Anterior cingulate cortex (tissue), 58 donors: ENCODE measurements at places on chromosomes 13 and 19.

DNA sequence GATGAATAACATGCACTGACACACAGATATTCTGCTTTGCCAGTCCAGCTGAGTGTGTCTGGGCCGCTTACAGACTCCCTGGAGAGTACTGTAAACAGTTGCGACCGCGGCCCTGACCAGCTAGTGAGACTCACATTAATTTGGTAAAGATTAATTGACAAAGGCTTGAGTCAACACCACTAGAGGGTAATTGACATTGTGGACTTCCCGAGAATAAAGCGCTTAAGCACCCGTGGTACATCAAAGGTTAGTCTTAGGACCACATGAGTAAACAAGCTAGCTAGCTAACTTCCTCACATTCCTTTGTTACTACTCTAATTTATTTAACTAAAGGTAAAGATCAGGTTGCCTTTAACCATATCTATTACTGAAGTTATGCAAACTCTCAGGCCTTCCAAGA is 624.4 kb upstream of the ARGLU1 start:
- no peak for DNase-seq

DNA sequence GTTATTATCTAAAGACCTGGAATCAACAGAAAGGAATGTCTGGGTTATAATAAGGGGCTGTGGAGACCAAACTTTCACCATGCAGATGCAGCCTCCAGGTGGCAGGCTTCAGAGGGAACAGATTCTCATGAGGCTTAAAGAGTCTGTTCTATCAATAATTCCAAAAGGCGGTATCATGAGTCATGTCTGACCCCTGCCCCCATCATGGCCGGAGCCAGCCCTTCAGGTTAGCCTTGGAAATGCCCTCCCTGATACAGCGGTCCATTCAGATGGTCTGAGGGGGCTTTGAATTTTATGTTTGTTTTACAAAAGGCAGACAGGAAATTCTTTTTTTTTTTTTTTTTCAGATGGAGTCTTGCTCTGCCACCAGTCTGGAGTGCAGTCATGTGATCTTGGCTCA is 21.7 kb upstream of the LAMP1 start:
- DNase-seq: no peak

- DNase-seq: no peak
These were observed 871 bp upstream of the CCER2 start for GRCh38 chr19:38912600-38913514.

- no peak for DNase-seq
These were observed 502.3 kb downstream of the KCTD12 start for GRCh38 chr13:76383676-76384461.

GRCh38 chr13:26855071-26855470 is 94.5 kb upstream of the GPR12 start:
- DNase-seq: peak; percentile 71

GRCh38 chr19:20513189-20513904 is 52.2 kb downstream of the ZNF737 start:
- no peak for DNase-seq

DNA sequence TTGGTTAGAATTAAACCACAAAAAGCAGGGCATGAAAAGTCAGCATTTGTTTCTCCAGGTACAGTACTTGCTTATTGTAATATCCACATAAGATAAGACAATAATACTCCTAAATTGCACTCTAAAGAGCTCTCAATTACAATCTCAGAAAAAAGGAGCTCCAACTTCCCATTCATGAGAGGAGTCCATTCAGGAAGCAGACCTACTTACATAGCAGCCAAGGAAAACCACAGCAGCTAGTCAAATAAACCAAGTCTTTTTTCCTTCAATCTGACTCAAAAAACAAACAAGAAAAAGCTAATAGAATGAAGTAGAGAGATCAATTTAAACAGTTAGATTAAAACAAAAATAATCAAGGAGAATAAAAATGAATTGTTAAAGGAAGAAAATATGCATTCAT is 885.2 kb upstream of the SLITRK6 start:
- no peak for DNase-seq

- DNase-seq: no peak
These were observed 231.2 kb downstream of the NHLRC3 start for GRCh38 chr13:39269411-39269810.

DNA sequence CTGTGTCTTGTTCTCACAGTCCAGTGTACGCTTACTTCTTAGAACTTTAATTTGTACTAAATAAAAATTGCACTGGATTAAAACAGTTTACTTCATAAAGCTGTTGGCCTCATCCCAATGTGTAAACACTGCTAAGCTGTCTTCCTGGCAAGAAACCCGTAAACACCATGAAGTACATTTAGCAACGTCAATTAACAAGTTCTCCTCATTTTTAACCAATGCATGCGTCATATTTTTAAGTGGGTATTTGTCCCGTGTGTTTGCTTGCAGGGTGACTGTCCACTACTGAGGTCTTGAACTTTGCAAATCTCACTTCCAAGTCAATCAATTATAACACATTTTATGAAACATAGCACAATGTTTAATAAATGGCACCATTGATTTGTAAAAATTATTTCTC is 28.2 kb downstream of the LAIR2 start:
- no peak for DNase-seq

DNA sequence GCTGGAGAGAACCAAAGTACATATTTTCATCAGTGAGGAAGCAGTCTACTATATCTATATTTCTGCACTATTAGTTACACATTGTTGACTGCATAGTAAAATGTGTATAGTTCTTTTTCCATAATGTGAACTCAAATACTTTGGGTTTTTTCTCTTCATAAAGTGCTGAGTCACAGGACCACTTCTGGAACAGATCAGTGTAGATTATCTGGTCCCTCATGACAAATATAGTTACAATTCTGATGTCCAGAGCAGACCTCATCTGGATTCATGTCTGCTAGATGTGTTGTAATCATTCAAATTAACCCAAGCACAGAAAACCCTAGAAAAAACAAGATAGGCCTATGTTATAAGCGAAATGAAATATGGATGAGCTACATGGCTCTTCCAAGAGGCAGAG is 171.4 kb downstream of the SUCLA2 start:
- DNase-seq: no peak

DNA sequence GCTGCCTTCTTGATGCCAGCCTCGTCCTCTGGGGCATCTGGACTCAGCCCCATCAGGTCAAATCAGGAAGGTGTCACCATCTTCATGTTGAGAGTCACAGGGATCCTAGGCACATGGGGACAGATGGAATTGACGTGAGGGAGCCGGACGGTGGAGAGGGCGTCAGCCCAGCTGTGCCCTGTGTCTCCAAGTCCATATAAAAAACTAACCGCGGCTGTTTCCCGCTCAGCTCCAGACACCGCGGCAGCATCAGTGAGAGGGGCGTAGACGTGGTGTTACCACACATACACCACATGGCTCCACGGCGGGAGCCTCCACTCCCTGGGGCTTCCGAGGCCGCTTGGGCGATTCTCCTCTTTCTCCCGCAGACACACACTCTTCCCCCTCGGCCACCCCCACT is 5.6 kb upstream of the PRR36 start:
- no peak for DNase-seq

DNA sequence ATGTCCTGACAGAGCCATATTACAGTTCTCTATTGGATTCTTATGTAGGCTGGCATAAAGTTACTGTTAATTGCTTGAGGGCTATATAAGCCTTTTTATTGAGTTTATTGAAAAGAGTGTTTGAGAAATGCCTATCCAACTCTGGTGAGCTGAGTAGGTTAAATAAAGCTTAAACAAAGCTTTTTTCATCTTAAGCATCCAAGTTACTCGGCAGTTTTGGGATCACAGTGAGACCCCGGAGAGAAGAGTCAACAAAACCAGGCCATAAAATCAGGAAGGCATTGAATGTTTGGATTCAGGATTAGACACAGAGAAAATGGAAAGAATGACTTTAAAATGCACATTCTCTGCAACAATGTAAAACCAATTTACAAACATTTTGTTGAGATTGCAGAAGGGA is 588.5 kb downstream of the DACH1 start:
- no peak for DNase-seq

DNA sequence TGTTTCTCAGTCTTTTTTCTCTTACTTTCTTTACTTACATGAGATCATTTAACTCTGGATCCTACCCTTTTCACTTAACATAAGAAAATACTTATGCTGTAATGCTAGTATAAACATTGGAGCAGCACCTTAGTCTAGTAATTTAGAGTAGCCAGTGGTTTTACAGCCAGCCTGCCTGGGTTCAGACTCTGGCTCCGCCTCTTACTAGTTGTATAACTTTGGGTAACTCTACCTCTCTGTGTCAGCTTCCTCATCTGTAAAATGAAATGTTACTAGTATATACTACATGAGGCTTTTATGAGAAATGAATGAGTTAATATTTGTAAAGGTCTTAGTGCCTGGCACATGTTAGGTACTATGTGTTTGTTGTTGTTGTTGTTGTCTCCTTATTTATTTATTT is 5.6 kb downstream of the CDADC1 start:
- no peak for DNase-seq

DNA sequence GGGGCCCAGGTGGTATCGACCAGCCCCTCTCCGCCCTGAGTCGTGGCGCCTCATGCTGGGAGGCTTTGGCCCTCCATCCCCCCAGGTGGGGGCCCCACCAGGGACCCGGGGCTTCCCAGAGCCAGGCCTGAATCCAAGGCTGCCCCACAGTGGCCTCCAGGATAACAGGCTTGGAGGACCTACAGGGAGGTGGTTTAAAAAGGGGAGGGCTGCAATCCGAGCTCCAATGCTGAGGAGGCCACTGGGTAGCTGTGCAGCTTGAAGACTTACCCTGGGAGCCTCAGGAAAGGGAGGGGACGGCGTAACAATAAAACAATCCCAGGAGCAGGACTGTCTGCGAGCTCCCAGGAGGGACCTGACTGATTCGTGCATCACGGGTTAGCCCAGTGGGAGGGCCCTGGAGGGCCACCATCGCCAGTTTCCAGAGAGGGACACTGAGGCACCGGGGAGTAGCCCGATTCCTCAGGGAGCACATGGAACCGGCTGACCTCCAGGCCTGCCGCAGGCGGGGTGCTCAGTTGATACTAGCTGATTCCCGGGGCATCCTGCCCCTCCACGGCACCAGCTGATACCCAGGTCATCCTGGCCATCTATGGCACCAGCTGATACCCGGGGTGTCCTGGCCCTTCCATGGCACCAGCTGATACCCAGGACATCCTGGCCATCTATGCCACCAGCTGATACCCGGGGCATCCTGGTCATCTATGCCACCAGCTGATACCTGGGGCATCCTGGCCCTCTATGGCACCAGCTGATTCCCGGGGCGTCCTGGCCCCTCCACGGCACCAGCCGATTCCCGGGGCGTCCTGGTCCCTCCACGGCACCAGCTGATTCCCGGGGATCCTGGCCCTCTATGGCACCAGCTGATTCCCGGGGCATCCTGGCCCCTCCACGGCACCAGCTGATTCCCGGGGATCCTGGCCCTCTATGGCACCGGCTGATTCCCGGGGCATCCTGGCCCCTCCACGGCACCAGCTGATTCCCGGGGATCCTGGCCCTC is 3.7 kb upstream of the C2CD4C start:
- no peak for DNase-seq

DNA sequence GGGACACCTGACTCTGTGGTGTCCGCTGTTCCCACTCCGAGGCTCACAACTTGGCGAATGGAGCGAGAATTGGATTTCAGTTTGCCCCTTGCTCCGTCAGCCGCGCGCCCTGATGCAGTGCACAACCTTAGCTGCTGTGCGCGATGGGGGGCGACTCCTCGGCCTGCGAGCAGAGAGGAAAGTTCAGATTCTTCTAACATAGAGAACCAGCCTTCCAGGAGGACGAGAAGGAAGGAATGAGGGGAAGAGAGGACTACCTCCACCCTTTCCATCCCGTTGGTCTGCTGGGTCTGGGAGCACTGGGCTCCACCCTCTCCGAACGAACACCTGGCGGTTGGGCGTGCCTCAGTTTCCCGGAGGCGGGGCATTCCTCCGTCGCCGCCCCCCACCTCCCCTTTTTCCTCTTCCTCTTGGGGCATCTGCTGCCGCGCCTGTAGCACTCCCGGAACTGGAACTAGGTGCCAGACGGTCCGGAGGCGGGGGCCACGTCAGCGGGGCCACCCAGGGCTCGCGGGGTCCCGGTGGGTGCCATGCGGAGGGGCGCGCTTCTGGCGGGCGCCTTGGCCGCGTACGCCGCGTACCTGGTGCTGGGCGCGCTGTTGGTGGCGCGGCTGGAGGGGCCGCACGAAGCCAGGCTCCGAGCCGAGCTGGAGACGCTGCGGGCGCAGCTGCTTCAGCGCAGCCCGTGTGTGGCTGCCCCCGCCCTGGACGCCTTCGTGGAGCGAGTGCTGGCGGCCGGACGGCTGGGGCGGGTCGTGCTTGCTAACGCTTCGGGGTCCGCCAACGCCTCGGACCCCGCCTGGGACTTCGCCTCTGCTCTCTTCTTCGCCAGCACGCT is at the start of gene KCNK6:
TSS of gene KCNK6 (plus strand) at position 425 of the 838 bp plus-strand sequence. CDS start at position 531, 106 bp downstream.
- DNase-seq: peak; percentile 21

DNA sequence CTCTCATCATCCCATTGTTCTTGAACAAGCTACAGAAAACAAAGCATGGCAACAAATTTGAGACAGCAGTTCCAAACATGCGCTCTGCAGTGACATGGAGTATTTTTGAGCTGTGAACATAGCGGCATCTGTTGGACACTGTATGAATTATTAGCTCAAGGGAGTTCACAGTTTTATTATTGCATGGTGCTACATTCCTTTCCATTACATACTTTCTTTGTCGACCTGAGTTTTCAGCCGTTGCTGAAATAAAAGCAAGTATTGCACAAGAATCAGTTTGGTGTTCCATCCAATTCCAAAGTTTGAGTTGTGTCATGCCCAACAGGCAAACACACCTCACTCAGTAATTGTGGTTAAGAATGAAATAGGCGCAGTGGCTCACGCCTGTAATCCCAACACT is 30.1 kb upstream of the METTL21C start:
- DNase-seq: no peak

GRCh38 chr13:30340331-30341250 is 33.2 kb upstream of the KATNAL1 start:
- DNase-seq: peak; percentile 18

- no peak for DNase-seq
These were observed 342 bp upstream of the SIGLEC10 start for GRCh38 chr19:51417810-51418157.

- DNase-seq: no peak
These were observed 24.4 kb upstream of the LDLR start for GRCh38 chr19:11064831-11065303.

GRCh38 chr13:110913322-110914080 is 1.4 kb downstream of the ANKRD10 start:
- no peak for DNase-seq

GRCh38 chr19:4971424-4971793 is 2.5 kb downstream of the KDM4B start:
- no peak for DNase-seq

GRCh38 chr19:39372941-39373340 is 18.0 kb downstream of the PAF1 start:
- no peak for DNase-seq

DNA sequence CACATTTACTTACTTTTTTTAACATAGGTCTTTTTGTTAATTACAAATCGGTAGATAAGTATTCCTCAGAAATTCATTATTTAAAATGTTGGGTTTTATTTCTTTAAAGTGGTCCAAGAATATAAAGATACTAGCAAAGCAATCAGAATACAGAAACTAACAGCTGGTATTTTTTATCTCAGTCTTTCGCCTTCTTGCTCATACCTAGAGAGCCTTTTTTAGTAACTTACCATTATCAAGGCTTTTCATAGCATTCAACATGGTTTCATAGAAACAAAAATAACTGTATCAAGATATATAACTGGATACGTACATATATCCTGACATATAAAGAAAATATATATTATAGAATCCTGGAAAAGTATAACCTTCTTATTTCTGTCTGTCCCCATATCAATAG is 227.8 kb upstream of the MIR17HG start:
- DNase-seq: no peak

- DNase-seq: no peak
These were observed 20.0 kb downstream of the ACP7 start for GRCh38 chr19:39104186-39104596.

GRCh38 chr19:35908010-35908441 is at the start of gene TYROBP:
TYROBP (minus strand) TSS chr19:35908295; CDS start chr19:35908228, 67 bp downstream.
- DNase-seq: no peak
